Smooth muscle cell of the brain vasculature (primary cell): ENCODE measurements at places on chromosomes 2 and 18.

DNA sequence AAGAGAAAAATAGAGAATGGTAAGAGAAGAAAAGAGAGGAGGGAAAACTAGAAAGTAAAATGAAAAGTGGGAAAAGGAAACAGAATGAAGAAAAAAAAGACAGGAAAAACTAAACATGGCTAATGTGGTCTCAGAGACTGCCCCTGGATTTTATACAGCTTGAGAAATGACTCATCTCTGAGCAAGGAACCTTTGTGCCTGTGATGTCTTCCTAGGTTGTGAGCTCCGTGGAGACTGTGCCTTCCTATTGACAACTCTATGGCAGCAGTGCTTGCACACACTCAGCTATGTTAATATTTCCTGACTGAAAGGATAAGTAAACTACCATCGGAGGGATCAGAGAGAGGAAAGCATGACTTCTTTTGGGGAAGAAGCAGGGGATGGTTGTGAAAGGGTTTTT, 203.8 kb downstream of the RDH14 start:
- no peak for DNase-seq

- DNase-seq = no peak
These were observed 5.5 kb upstream of the NEMP2 start for GRCh38 chr2:190540048-190540447.

- peak; percentile 41 for DNase-seq
These were observed 34.1 kb downstream of the PTPRM start for GRCh38 chr18:7601246-7601615.

- DNase-seq = no peak
These were observed 10.0 kb upstream of the GBX2 start for GRCh38 chr2:236177967-236178889.

DNA sequence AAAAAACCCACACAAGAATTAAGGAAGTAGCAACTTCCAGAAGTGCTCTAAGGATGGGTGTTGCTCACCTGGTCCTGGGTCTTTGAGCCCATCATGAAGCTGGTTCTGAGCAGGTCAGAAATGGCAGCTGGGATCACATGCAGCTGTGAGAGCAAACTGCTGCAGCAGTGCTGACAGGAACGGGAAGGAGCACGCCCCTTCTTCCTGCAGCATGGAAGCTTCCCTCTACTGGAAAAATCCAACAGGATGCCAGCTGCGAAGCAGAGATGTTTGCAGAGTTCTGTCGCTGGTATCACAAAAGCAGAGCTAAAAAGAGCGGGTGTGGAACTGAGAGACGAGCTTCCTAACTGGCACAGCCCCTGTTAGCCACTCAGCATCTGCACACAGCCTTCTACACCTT, 33.7 kb downstream of the EIF4E2 start:
- DNase-seq = no peak

DNA sequence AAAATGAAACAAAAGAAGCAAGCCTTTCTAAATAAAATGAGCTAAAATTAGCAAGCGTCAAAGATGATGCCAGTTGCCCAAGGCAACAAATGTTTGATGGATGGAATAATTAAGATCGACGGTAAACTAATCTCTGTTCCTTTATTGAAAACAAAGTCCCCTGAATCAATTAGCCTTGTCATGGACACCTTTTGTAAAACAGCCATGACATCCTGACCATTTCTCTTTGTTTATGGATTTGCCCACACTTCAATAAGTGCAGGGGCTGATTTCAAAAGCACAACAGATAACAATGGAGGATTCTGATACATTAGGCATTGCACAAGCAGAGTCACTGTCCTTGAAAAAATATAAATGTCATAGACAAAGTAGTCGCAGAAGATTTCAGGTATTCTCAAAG, 160.1 kb upstream of the HNRNPA3 start:
- no peak for DNase-seq

DNA sequence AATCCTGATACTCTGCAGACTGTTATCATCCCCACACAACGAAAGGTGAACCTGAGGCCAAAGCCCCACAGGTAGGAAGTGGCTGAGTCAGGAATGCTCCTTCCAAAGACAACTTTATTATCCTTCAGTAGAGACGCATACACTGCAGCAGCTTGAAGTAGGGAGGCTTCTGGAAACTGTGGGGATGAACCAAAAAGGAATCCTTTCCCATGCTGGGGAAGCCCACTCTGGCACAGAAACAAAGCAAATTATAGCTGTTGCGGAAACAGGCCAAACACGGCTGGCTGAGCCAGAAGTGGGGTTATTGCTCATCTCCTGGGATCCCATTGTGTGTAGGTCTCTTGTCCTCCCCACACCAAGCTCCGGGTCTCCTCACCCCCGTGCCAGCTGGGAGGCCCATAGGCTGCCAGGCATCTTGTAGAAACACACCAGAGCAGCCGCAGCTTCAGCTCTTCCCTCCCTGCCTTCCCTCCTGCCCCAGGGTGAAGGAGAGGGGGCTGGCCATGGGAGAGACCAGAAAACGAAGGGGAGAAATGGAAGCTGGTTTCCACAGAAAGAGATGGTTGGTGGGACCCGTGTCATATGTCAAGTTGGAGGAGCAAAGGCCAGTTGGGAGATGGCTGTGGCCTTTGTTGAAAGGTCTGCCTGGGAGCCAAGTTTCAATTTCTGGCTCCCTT, 176.9 kb upstream of the NABP1 start:
- no peak for DNase-seq

DNA sequence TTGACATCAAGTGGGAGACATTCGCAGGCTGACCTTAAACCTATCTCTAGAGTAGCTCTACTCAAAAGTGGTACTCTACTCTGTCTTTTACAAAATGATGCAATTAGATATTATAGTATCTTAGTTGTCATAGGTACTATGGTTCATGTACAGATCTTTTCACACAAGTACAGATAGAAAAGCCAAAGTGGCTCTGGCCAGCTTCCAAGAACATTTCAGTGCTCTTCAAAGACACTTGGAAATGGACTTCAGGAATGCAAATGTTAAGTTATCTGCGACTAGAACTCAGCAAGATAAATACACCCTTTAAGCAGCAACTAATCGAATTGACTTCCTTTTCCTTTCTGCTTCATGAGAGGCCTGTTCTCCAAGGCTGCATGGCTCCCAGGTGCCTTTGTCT, 718.7 kb upstream of the FAM98A start:
- no peak for DNase-seq

DNA sequence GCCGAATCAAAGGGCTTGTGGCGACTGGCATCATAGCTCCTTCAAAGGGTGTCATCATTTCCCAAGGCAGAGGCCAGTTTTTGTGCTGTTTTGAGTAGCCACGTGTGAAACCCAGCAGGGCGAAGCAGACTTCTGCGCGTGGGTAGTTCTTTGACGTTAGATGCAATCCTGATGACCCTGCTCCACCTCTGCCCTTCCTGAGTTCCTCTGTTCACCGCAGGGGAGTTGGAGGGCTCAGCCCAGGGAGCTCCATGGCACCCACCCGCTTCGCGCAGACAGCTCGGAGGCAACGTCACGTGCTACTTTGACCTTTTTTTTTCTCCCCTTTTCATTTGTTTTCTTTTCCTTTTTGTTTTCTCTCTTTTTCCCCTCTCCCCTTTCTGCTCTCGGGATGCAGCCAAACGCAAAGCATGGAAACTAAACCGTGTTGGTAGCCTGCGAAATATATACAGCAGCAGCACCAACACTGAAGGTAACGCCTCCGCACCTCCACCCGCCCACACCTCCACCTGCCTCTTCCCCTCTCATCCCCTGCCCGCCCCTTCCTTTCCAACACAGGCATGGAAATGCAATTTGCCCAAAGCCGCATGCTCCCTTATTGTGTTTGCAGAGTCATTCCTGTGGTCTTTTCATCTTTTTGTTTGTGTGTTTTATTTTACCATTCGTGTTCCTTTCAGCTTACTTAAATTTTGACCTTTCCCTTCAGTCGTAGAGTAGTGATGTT, 153.6 kb downstream of the GBX2 start:
- no peak for DNase-seq

GRCh38 chr2:234240917-234241316, 190.4 kb downstream of the SPP2 start:
- DNase-seq = no peak

GRCh38 chr2:8096484-8096883, 585.4 kb upstream of the ID2 start:
- DNase-seq = no peak

GRCh38 chr2:159903443-159904126, 105.6 kb upstream of the CD302 start:
- no peak for DNase-seq

GRCh38 chr2:227308784-227309183, 16.3 kb upstream of the MFF start:
- DNase-seq = no peak

DNA sequence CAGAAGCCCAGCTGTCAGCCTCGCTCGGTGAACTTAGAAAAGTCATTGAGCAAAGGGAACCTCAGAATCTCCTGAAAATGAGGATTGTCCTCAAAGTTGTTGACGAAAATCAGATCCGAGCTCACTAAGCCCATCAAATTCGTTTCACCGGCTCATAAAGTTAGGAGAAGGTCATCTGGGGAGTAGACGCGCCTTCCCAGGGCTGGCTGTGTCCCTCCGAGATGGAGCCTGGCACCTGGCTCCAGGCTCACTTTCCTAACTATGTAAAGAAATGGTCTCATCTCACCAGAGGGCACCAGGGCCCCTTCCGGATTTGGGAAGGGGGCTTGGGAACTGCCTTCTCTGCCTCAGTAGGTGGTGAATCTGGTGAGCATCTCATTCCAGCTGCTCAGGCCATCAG, 145.5 kb downstream of the PXDN start:
- no peak for DNase-seq

- no peak for DNase-seq
These were observed 96.8 kb downstream of the DSC3 start for GRCh38 chr18:30945761-30946160.

DNA sequence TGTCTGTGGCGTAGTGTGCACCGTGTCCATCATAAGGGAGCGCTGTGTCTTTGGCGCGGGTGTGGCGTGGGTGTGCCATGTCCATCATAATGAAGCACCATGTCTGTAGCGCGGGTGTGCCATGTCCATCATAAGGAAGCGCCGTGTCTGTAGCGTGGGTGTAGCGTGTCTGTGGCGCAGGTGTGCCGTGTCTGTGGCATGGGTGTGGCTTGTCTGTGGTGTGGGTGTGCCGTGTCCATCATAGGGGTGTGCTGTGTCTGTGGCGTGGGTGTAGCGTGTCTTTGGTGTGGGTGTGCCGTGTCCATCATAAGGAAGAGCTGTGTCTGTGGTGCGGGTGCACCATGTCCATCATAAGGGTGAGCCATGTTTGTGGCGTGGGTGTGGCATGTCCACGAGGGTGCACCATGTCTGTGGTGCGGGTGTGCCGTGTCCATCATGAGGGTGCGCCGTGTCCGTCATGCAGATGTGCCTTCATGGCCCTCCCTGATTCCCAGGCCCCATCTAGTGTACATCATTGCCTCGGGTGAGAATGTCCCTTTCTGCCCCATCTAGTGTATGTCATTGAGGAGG, 275.0 kb downstream of the GBX2 start:
- DNase-seq = no peak

GRCh38 chr2:68390586-68390985, 25.5 kb downstream of the PLEK start:
- DNase-seq = no peak

DNA sequence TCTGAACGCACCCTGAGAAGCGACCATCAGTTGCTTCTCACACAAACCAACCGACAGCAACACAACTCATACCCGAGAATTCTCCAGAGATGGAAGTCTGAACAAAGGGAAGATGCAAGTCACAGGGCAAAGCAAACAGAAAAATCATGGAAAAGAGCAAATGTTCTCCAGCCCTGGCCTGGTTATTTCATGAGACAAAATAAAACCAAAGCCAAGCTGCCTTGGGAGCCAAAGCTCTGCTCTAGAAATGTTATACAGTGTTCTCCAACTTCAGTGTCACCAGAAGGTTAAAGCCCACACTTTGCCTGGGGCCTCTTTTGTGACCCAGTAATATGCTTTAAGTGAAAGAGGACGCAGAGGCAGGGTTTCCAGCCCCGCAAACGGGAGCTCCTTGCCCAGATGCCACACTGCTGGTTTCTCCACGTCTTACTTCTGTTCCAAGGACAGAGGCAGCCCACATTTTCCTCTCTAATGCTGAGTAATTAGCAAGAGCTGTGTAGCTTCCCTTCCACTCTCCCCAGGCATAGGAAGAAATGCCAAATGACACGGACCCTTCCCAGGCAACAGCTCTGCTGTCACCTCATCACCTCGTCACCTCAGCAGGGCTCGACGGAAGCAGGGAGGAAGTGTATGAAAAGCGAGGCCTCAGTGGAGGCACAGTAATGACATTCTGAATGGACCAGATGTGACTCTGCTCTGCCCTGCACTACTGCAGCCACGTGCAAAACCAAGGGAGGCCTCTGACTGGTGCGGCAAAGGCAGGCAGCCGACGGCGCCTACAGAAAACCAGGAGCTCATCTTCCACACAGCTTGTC, 64.7 kb downstream of the FBXO15 start:
- DNase-seq = no peak

- DNase-seq = no peak
These were observed 32.4 kb downstream of the MEMO1 start for GRCh38 chr2:31978436-31978835.

GRCh38 chr2:207480521-207481040, 49.2 kb upstream of the CREB1 start:
- DNase-seq = no peak
